PC-9 (cell line): ENCODE measurements at places on chromosomes 12 and 14.

DNA sequence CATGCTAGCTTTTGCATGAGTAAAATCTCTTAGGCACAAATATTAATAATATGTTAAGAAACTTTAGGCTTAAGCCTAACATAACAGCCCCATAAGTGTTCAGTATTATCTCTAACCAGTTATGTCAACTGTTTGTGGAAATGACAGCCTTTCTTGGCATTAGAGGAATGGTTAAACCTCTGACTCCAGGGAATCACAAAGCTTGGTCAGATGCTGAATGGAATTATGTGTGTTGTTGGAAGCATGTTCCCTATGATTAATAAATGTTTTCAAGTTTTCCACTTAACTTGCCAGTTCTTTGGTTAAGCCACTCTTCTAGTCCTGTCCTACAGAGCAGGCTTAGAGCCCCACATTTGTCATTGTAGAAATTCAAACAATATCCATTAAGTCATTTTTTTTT lies 17.0 kb downstream of the PSEN1 start:
- no peak for DNase-seq

DNA sequence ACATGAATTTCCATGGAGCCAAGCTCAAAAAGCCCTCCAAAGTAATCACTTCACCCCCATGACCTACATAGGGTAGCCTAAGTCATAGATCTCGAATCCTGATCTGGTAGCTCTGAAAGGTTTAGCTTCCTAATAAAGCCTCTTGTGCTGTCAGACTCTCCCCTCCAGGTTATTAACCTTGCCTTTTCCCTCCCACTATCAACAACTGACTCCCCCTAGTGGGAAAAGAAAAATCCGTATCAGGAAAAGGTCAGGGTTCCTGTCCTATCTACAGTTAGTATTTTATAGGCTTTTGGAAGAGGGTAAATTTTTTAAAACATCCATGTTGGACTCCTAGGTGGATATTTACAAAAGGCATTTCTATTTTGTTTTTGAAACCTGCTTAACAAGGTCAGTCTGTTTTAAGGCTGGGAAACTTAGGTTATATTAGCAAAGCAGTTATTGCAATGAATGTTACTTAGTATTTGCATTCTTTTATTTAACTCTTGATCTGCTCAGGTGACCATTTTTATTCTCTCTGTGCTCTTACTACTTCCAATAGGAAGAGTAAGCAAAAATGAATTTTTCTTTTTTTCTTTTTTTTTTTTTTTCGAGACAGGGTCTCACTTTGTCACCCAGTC lies 8.0 kb downstream of the YY1 start:
- peak; percentile 42 for DNase-seq

GRCh38 chr14:80135305-80136088 lies 75.8 kb downstream of the DIO2 start:
- no peak for DNase-seq

- peak; percentile 73 for DNase-seq
These were observed 93.7 kb downstream of the RMST start for GRCh38 chr12:97556302-97556779.

DNA sequence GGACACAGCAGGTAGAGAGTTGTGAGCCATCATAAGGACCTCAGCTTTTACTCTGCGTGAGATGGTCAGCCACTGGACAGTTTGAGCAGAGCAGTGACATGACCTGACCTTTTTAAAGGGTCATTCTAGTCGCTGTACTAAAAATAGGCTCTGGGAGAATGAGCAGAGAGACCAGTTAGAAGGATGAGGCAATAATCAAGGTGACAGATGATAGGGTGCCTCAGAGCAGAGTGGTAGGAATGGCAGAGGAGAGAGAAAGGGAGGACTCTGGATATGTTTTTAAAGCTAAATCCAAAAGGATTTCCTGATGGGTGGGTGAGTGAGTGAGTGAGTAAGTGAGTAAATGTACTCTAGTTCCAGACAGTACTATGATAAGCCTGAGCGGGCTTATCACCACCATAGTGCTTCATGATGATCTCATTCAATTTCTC lies 83.6 kb upstream of the ARHGAP5 start:
- no peak for DNase-seq
